SK-MEL-5 (cell line): ENCODE measurements at places on chromosomes 1 and 21. TPM values are rescaled to one million over a fixed set of nuclear protein-coding genes. Genes with fewer than 3 reads are reported as not detected.

CD48 gene
- not detected in 2 replicates for total RNA-seq

SMG7 gene
- 15.8 and 21.1 TPM in 2 replicates for total RNA-seq

LAPTM5 gene
- total RNA-seq = 0.05 TPM in 1 of 2 replicates, not detected in the other

FMOD gene
- 0.16 TPM in 2 replicates for total RNA-seq

- DNase-seq = no peak
Observed at GRCh38 chr1:74470936-74471335, 41.5 kb downstream of the LRRC53 start.

DNA sequence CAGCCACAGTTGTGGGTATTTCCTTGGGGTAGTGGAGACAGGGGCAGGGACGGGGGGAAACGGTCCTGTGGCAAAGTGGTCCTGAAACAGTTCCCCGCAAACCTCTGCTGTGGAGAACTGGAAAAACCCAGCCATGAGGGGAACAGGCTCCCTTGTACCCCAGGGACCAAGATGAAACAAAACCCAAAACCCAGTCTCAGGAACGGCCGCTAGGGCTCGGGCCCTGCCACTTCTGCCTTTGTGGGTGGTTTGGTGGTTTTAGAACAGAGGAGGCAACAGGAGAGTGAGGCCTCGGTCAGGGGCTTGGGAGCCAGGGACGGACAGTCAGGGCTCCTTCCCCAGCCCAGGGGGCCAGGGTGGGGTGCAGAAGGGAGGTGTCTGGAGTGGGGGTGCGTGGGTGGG lies 24.8 kb upstream of the EDN2 start:
- DNase-seq = no peak

DNA sequence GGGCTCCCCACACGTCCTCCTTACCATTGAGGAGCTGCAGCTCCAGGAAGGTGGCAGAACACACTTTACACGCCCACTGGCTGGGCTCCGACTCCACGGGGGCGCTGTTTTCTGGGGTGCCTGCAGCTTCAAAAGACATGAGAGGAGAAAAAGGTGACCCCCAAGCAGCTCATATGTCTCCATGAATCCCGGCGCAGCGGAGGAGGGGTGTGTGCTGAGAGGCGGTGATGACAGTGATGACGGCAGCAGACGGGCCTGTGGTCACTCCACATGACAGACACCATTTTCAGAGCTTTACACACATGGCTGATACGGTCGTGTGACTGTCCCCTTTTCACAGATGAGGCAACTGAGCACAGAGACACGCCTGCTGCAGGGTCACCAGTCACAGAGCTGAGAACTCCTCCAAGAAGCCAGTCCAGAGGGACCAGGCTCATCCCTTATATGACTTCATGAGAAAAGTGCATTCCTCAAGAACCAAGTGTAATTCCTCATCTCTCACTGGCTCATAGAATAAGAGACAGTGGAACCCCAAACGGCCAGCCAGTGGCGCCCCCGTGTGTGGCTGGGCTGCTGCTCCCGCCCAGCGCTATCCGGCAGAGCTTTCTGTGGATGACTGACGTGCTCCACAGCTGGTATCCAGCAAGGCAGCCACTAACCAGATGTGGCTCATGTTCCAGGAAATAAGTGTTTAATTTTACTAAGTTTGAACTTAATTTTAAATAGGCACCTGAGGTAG lies 31.9 kb downstream of the PRDM15 start:
- peak; percentile 11 for DNase-seq
